ENCODE measurements at places on chromosomes 2 and 18. TPM values are rescaled to one million over a fixed set of nuclear protein-coding genes. Genes with fewer than 3 reads are reported as not detected.
A peak's percentile ranks its signal among the peaks of the same experiment; 100 is the strongest.

SMC6 gene
- total RNA-seq, result 7.8 TPM

GFPT1 gene
- total RNA-seq, result 20.9 TPM

MYO7B gene
- not detected for total RNA-seq

VAMP5 gene
- total RNA-seq, result 7.7 TPM

GRB14 gene
- 6.4 TPM for total RNA-seq

GRCh38 chr2:205361272-205361671 is 321.0 kb upstream of the NRP2 start:
- peaks cover 9% of the 10 kb centered on the region for H3K4me1 ChIP-seq
- no peak overlapping the region for H3K4me3 ChIP-seq
- H3K27ac ChIP-seq, result no peak overlapping the region
- no peaks in the 10 kb centered on the region for H3K36me3 ChIP-seq
- DNase-seq, result no peak
- no peaks in the 10 kb centered on the region for H3K27me3 ChIP-seq

DNA sequence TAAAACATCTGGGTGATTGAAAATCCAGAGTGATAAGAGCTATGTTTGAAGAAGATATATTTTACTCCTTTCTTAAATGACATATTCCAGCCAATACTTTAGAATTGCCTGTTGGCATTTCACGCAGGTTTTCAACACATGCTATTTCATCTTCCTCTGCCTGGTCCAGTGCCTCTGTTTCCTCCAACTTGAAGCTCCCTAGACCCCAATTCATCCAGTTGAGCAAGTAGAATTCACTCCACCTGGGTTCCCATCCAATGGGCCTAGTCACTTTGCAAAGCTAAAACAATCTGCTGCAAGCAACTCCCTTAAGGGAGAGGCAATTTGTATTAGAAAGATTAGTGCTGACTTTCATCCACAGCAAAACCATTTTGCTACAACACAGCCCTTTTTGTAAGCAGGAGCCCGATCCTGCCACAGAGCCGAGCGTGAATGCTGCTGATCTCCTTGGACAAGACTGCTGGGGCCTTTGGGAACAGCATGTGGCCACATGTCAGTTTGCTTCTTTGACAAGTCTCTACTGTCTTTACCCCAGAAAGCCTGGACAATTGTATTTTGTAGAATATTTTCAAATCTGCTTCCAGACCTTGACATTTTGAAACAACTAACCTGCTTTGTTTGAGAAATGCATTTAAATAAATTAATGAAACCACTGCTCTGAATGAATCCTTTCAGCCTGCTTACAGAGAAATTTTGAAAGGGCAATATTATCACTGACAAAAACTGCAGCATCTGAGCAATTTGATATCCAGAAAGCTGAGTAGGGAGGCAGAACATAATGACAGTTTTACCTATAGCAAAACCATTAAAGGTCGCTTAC is 259.1 kb downstream of the TDRD15 start:
- H3K4me1 ChIP-seq, result no peaks in the 10 kb centered on the region
- no peak overlapping the region for H3K4me3 ChIP-seq
- H3K27ac ChIP-seq, result no peak overlapping the region
- H3K27me3 ChIP-seq, result no peaks in the 10 kb centered on the region
- no peak for DNase-seq
- H3K36me3 ChIP-seq, result no peaks in the 10 kb centered on the region

- no peaks in the 10 kb centered on the region for H3K36me3 ChIP-seq
- no peak overlapping the region for H3K27ac ChIP-seq
- peaks cover 33% of the 10 kb centered on the region for H3K27me3 ChIP-seq
- no peak for DNase-seq
- H3K4me1 ChIP-seq, result no peaks in the 10 kb centered on the region
Observed at GRCh38 chr2:65602603-65603235, 170.3 kb upstream of the SPRED2 start.

GRCh38 chr2:68775272-68775842 is 40.7 kb downstream of the ARHGAP25 start:
- no peaks in the 10 kb centered on the region for H3K4me1 ChIP-seq
- no peak overlapping the region for H3K4me3 ChIP-seq
- no peak for DNase-seq
- no peaks in the 10 kb centered on the region for H3K27me3 ChIP-seq

DNA sequence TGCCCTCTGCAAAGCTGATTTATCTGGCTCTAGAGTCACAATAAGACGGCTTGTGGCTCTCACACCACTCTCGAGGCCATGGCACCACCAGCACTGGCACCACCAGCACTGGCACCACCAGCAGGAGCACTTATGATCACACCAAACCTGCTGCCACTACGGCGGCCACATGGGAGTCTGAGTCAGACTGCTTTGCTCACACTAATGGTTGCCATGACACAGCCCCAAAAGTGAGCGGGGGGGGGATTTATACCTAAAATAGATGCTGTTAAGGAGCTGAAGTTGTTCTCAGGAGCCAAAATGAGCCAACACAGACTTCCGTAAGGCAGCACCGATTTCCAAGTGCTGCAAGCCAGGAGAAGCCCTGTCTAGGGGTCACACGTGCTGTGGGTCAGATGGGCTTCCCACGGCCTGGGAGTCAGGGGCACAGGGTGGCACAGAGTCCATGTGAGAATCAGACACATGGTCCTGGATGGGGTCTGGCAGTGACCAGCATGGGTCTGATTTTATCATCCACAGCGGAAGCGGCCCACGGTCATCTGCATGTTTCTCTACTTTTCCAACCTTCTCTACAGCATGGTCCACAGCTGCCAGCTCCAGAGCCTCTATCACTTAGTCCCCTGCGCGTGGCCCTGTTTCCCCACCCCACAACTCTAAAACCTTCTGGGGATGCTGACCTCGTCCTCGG is 16.7 kb downstream of the DNMT3A start:
- H3K27me3 ChIP-seq, result no peaks in the 10 kb centered on the region
- H3K4me3 ChIP-seq, result no peak overlapping the region
- H3K4me1 ChIP-seq, result peaks cover 33% of the 10 kb centered on the region
- peak overlapping the region; percentile 82 for H3K27ac ChIP-seq
- no peaks in the 10 kb centered on the region for H3K36me3 ChIP-seq

DNA sequence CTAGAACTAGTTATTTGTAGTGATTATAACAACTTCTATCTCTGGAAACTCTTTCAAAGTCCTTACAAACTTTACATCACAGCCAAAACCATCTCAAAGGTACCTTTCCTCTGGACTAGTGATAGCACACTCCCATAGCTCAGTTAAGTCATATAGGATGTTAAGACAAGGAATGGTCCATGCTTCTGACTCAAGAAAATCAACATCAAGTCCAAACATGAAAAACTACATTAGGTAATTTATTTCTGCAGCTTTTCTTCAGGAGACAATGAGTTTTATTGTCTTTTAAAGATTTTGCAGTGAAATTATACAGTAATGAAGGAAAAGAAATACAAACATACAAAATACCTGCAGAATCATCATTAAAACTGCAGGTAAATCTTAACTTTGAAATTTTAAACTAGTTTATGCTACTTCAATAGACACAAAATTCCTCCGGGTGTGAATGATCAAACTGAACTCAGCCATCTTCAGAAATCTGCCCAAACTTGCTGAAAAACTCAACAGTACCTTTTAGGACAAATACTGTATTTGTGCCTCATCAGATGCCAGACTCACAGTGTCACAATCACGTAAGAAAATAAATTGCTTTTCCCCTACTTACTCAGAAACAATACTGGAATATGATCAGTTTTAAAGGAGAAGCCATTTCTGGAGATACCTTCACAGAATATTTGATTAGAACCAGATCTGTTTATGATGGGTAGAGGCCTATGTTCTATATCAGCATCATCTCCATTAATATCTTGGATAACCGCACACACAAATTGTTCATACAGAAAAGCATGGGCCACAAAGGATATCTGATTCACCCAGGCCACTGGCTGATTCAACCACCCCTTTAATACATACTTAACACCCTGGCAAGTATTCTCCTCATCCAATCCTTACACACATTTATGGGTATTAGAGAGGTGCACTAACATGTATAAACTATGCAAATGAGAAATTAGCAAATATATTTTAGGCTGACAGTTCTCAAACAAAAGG is 2.6 kb downstream of the TMEM131 start:
- peaks cover 7% of the 10 kb centered on the region for H3K4me1 ChIP-seq
- peak overlapping the region; percentile 74 for H3K4me3 ChIP-seq
- no peaks in the 10 kb centered on the region for H3K27me3 ChIP-seq
- no peak overlapping the region for H3K27ac ChIP-seq
- no peaks in the 10 kb centered on the region for H3K36me3 ChIP-seq

- H3K4me1 ChIP-seq, result peaks cover 10% of the 10 kb centered on the region
- H3K36me3 ChIP-seq, result no peaks in the 10 kb centered on the region
- H3K27ac ChIP-seq, result no peak overlapping the region
- no peaks in the 10 kb centered on the region for H3K27me3 ChIP-seq
- DNase-seq, result no peak
Observed at GRCh38 chr18:59156316-59156715, 16.6 kb downstream of the SEC11C start.

DNA sequence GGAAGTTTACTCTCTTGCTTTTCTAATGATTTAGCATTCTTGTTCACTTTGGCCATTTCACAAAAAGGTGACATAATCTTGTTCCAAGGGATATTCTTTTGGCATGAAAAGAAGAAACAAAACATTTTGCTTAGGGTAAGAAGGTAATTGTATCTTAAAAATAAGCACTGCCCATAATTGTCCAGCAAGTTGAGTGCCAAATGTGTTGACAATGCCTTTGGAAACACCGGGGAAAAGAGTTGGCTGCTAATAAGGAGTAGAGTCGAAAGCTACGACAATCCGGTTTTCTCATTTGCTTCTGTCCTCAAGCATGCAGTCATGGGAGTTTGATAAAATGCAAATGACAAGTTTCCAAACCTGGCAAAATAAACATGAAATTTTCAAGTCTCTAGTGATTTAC is 27.3 kb downstream of the ITGAV start:
- H3K4me1 ChIP-seq, result peaks cover 18% of the 10 kb centered on the region
- no peak for DNase-seq
- no peaks in the 10 kb centered on the region for H3K27me3 ChIP-seq
- peaks cover under 1% of the 10 kb centered on the region for H3K36me3 ChIP-seq
- peak overlapping the region; percentile 21 for H3K27ac ChIP-seq

GRCh38 chr18:62368100-62368499 is 43.0 kb downstream of the TNFRSF11A start:
- no peak for DNase-seq
- no peaks in the 10 kb centered on the region for H3K4me1 ChIP-seq
- no peak overlapping the region for H3K27ac ChIP-seq
- H3K27me3 ChIP-seq, result no peaks in the 10 kb centered on the region

DNA sequence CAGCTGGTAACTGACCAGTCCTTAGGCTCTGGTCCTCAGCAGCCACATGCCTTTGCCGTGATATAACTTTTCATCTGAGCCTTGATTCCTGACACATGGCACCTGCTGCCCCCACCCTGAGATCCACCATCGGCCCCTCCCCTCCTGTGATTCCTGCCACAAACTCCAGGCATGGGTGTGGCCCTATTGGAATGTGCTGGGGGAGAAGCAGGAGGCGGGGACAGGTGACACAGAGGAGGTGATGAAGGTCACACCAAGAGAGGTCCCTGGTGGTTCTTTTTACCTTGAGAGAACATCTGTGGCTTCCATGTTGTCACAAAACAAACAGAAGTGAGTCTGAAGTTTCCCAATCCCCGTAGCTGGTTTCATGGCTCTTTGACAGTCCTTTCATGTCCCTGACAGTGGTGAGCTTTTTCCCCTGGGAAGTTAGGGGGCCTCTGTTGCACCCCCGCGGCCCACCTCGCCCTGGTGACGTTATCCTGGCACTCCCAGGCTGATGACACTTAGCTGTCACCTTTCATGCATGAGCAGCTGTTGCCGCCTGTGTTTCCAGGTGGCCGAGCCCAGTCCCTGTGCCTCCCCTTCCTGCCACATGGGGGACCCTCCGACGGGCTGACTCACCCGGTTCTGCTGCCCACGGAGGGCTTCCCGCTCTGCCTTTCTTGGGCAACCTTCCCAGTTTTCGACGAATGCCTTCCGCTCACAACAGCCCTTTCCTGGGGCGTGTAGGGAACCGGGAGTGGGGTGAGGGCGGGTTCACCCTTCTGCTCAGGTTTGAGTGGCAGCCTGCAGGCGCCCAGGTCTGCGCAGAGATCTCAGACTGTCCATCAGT is 66.3 kb upstream of the GLI2 start:
- no peaks in the 10 kb centered on the region for H3K36me3 ChIP-seq
- H3K4me3 ChIP-seq, result no peak overlapping the region
- peaks cover 40% of the 10 kb centered on the region for H3K27me3 ChIP-seq
- no peak overlapping the region for H3K27ac ChIP-seq
- peak; percentile 84 for DNase-seq

DNA sequence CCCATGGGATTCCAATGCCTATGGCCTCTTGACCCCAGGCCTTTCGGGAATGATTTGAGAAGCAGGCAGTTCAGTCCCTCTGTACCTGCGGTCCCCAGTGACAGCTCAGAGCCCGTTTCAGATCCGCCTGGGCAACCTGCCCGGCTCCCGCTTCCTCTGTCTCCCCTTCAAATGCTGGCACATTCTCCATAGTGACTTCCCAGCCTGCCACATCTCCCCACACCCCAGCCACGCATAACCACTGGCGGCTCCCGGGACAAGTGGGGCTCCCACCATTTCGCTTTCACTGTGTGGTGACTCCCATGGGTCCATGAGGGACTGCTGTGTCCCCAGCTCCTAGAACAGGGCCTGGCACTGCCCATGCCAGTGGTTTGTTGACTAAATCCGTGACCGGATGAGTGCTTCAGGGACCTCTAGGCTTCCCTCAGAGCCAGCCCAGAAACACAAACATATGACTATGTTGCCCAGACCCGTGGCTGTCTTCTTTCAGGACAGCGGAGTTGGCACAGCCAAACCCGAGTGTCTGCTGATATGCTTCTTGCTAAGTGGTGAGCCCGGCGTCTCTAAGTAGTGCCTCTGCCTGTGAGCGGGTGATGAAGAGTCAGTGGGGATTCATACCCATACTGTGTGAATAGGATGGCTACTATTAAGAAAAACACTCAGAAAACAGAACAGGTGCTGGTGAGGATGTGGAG is 91.2 kb downstream of the GLI2 start:
- no peaks in the 10 kb centered on the region for H3K27me3 ChIP-seq
- H3K4me3 ChIP-seq, result no peak overlapping the region
- peaks cover 10% of the 10 kb centered on the region for H3K4me1 ChIP-seq
- H3K36me3 ChIP-seq, result no peaks in the 10 kb centered on the region

DNA sequence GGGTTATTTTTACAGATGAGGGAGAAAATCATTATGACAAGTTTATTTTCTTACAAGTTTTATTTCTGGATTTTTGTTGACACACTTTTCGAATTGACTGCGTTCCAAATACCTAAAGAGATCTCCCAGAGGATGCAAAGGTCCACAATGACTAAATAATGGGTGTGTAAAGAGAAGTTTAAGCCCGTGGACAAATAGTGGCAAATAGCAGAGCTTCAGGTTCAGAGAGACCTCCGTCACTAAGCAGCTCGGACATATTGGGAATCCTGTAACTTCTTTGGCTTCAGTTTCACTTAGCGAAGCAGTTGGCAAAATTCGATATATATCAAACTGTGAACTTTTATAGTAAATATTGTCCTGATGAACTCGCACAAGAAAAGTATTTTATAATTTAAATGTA is 270.5 kb upstream of the KCNJ3 start:
- no peaks in the 10 kb centered on the region for H3K27me3 ChIP-seq
- no peaks in the 10 kb centered on the region for H3K4me1 ChIP-seq
- DNase-seq, result no peak

GRCh38 chr18:79332646-79333045 is 63.1 kb upstream of the NFATC1 start:
- DNase-seq, result no peak
- H3K4me3 ChIP-seq, result no peak overlapping the region
- H3K4me1 ChIP-seq, result no peaks in the 10 kb centered on the region
- H3K27ac ChIP-seq, result no peak overlapping the region

All from cardiac muscle cell (in vitro differentiated cells and primary cell).